ENCODE measurements at places on chromosomes 6 and 20.

DNA sequence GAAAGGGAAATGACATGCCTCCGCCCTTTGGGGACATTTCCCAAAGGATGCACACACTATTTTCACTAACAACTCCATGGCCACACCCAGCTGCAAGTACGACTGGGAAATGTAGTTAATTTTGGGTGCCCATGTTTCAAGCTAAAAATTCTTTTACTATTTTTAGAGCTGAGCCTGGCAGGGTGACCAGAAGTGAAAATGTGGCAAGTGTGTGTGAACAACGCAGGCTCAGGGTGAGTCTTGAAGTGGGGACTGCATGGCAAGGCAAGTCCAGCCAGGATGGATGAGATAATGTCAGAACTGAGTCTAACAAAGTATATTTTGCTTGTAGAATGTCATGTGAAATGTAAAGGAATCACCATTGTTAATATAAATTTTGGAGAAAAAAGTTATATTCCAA lies 17.0 kb upstream of the CD109 start:
- DNase-seq: no peak

DNA sequence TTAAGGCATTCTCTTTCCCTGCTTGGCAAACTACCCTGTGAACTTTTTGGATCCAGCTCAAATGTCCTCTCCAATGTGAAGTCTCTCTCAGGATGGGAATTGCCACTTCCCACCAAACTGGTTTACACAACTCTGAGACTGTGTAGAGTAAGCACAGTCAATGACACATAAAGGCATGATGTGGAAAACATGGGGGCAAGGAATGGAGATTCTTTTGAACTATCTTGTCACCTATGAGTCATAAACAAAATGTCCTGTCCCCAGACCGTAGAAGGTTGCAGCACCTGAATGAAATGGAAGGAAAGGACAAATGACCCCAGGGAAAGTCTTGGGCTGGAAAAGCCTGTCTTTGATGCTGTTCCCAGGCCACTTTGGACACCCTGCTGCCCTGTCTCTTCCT lies 11.0 kb upstream of the KIF13A start:
- no peak for DNase-seq

- no peak for DNase-seq
Measured at GRCh38 chr20:63974402-63975200, 4.8 kb downstream of the SAMD10 start.

- no peak for DNase-seq
Measured at GRCh38 chr20:13313201-13313600, 92.1 kb downstream of the ISM1 start.

DNA sequence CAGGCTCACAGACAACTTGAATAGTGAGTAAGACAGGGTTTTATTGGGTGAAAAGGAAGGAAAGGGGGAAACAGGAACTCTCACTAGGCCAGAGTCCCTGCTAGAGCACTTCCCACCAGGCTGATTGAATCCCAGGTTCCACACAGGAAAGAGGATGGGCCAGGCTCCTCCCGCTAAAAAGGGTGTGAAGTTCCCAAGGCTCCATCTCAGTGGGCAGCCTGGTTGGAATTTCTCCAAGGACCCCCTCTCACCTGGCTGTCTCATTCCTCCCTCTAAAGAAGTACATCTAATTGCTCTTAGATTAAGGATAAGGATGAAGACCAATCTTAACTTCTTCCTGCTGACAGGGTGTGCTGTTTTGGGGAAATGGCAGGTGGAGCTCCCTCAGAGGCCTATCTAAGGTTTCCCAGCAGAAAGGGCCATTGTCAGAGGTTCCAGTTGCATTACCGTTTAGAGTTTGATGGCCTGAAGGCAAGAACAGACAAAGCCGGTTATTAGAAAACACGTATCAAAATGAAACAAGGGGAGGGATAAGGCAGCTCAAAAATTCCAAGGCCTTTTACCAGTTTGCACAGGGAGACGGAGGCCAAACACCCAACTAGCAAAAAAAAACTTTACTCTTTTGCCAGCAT lies 21.5 kb downstream of the COL19A1 start:
- no peak for DNase-seq

GRCh38 chr6:146785001-146785585 lies 186.3 kb downstream of the ADGB start:
- peak; percentile 80 for DNase-seq

Measured in NCI-H1436 (cell line).